ENCODE measurements at places on chromosomes 6 and 20.

GRCh38 chr6:120302041-120302440 is 952.5 kb upstream of the MAN1A1 start:
- DNase-seq = no peak

- DNase-seq = peak; percentile 66
These were observed 2.1 kb upstream of the RBM38 start for GRCh38 chr20:57388953-57389694.

DNA sequence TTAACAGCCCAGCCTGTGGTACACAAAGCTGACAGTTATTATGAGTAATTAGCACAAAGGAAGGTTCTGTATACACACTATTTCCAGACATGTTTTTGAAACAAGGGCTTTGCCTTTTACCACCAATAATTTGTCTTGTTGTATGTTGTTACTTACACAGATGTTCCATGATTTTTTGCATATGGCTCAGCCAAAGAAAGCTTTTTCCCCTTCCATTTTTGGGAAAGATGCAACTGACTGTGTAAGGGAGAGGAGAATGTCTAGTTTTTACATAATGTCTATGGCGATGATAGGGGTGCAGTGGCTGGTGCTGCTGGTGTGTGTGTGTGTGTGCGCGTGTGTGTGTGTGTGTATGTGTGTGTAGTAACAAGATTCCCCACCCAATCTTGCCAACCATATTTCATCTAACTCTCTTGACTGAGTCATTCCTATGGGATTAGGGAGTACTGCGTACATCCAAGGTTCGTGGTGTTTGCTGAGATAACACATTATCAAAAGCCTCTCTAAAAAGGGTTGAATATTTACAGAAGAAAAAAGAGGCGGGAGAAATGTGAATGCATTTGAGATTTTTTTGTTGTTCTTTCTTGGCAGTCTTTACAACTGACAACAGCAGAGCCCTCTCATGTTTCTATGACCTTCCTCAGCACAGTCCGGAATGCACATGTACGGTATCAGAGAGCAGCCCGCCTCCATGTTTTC is 192.2 kb downstream of the GMPR start:
- DNase-seq = peak; percentile 50

DNA sequence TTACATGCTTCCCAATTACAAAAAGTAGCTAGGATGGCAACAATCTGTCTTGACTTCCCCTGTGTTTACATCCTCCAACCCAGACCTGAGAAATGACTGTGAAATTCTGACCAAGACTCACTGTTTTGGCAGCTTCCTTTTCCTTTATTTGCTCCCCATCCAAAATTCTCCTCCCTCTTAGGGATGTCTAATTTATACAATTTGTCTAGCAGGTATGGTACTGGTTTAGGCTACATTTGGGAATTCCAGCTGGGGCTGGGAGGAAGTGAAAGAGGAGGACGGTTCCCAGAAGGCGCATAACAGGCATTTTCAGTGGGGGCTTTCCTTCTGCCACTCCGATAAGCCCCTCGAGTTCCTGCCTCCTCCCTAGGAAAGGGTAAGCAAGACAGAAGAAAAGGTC is 231.5 kb upstream of the BTBD3 start:
- DNase-seq = no peak

DNA sequence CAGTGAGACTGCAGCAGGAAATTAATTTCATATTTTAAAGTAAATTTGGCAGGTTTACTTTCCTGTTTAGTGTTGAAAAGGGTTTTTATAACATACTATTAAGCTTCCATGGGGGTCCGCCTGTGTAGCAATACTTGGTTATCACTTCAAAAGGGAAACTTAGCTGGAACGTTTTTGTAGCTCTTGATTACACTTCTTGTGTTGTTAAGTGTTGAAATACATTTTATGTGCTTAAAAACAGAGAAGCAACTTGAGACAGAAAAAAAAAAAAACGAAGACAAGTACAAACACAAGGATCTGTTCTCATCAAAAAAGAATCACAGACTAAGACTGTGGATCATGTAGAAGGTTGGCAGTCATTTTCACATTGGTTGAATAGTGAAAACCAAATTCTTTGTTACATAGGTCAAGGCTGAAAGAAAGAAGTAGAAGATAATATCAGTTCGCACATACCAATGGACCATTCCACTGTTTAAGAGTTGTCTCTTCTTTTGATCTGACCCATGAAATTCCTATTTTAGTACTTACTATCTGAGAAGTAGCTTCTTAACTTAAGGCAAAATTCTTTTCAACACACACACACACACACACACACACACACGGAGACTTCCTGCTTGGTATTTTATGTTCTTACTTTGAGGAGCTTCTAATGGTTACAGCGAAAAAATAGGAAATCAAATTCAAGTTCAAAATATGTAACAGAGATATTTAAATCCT is 113.9 kb upstream of the SLC35B3 start:
- DNase-seq = no peak

- no peak for DNase-seq
These were observed 914 bp downstream of the TREM2 start for GRCh38 chr6:41161851-41162552.

GRCh38 chr20:25212242-25212641 is 16.7 kb downstream of the ENTPD6 start:
- DNase-seq = no peak
